ENCODE measurements at places on chromosomes 16 and 17.
A peak's percentile ranks its signal among the peaks of the same experiment; 100 is the strongest.

GRCh38 chr17:45132572-45133463, 503 bp upstream of the PLCD3 start:
- peak; percentile 81 for DNase-seq

GRCh38 chr16:25713785-25714570, 22.2 kb downstream of the HS3ST4 start:
- no peak for DNase-seq

- DNase-seq: no peak
These were observed 1.0 kb downstream of the GABARAP start for GRCh38 chr17:7241090-7241733.

DNA sequence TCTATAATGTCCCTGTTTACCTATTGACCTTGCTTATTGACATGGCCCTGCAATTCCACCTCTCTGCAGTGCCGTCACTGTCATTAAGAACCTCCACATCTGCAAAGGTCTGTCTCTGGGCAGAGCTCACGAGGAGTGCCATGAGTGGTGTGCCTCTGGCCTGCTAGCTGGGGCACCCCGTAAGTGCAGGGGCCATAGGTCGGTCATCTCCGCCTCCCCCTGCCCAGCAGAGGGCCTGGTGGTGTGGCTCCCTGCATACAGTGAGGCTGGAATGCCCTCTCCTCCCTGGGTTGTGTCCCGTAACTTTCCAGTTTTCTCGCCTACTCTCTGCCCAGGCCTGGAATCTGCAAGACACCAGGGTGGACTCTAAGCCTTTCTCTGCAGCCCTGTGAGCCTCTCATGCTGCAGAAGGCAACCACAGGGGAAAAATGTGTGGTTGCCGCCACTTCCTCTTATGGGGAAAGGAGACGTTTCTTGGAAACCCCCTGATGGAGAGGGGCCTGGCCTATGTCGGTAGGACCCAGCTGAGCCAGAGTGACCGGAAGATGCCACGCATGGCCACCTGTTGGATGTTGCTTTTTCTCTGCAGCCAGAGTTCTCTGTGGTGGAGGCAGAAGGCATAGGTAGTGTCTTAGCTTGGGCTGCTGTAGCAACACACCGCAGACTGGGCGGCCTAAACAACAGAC, 2.7 kb upstream of the SNX20 start:
- no peak for DNase-seq

DNA sequence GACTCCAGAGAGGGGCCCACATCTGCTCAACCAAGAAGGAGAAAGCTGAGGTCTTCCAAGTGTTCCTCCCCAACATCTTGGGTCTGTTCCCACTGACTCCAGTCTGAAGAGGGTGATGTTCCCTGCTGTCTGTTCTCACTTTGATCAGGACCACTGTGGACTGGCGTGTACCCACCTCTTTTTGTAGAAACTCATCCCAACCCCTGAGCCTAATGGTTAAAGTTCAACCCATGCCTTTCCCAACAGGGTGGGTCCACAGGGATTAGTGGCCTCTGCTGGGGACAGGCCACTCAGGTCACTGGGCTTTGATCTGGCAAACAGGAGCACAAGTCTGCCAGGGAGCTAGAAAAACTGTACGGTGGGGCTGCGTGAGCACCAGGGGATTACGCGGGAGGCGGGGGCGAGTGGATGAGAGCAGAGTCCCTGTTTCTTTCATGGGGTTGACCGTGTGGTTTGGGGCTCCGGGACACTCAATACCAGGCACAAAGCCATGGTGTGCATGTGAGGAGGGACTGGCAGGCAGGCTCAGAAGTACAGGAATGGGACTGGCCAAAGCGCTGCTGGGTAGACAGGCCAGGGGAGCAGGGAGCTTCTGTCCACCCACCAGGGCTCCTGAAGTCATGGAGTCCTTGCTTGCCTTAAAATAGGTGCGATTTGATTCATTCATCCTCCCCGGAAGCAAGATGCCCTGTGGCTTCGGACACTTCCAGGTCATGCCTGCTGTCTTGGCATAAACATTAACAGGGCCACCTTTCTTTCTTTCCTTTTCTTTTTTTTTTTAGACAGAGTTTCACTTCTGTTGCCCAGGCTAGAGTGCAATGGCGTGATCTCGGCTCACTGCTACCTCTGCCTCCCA, at the start of gene CA5A:
Gene CA5A (minus strand): TSS at position 155 of the 856 bp plus-strand sequence. CDS start 79 bp downstream, at position 76.
- no peak for DNase-seq

- DNase-seq: peak; percentile 38
These were observed 149.6 kb downstream of the SOX9 start for GRCh38 chr17:72270273-72270924.

DNA sequence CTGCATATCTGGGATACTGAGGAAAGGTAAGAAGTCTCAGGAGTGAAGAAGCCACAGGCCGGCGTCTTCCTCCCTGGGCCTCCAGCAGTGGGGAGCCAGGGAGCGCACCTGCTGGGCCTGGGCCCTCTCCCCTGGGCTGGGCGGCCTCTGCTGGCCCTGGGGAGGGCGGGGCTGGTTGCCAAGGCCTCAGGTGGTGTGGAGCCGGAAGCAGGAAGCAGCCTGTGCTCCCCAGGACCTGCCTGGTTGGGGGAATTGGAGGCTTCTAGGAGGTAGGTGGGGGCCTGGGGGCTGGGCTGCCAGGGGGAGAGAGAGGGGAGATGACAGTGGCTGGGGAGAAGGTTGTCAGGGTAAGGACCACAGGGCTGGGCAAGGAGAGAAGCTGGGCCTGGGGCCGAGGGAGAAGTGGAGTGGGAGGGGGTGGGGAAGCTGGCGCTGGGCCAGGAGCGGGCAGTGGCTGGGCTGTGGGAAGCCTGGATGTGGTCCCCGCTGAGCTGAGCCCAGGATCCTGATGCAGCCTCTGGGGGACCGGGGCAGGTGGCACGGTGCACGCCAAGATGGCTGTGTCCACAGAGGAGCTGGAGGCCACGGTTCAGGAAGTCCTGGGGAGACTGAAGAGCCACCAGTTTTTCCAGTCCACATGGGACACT, at the start of gene SMIM22:
Gene SMIM22 (plus strand): TSS at position 189 of the 647 bp plus-strand sequence. CDS start 366 bp downstream, at position 555.
- no peak for DNase-seq

DNA sequence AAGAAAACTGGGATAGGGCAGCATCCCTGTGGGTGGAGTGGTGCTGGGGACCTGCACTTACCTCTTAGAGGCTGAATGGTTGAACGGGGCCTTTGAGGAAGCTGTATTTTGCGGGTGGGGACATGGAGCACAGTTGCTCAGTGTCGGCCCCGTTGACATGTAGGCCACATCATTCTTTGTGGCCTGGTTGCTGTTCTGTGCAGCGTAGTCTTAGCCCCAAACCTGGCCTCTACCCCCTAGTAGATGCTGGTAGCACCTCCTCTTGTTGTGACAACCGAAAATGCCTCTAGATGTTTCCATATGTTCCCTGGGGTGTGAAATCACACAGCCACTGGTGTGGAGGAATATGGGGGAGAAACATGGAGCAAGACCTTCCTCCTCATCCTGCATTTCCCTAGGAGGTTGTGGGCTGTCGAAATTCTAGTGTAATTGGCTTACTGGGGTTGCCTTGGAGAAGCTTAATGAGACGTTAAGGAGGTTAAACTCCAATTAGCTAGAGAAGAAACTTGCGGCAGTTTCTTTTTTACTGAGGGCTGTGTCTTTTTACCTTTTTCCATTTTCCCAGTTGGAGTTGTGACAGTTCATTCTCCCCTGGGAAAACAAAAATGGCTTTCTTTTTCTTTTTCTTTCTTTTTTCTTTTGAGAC, 9.4 kb downstream of the ABCC1 start:
- no peak for DNase-seq

DNA sequence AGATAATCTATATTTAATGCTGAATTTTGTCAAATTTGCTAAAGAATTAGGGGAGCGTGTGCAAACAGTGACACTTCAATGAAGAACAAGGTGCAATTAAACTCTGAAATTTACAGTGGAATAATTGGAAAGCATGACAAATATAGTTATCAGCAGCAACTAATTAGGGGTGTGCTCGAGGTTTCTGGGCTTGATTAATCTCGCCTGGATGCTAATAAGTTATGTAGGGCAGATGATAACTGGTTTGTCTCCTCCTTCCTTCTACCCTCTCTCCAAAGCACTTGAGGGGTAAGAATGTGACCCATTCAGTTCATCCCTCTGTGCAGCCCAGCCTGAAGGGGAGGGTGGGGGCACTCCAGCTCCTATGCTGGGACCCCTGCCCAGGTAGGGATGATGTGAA, 21.9 kb downstream of the MRM1 start:
- no peak for DNase-seq

DNA sequence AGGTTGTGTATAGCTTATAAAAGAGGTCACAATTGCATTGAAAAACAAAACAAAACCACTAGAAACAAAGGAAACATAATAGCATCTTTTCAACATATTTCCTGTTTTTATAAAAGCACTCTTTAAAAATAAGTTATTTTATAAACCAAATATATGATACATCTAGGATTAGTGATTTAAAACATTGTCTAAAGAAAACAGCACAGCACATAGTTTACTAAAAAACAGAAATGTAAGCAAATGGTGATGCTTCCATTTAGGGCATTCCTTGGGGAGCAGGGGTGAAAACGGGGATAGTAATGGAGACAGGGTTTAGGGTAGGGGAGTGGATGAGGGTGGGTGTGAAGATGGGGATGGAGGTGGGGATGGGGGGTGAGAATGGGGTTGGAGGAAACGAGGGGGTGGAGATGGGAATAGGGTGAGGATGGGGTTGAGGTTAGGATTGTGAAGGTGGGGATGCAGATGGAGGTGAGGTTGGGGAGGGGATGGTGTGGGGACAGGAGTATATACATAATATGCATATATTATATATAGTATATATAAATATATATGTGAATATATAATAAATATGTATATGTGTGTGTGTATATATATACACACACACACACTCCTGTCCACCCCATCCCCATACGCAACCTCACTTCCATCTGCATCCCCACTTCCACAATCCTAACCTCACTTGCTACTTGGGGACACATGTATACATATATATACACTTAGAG, 1519.5 kb downstream of the CDH11 start:
- no peak for DNase-seq

GRCh38 chr16:86975445-86975844, 341.7 kb downstream of the C16orf95 start:
- peak; percentile 96 for DNase-seq

DNA sequence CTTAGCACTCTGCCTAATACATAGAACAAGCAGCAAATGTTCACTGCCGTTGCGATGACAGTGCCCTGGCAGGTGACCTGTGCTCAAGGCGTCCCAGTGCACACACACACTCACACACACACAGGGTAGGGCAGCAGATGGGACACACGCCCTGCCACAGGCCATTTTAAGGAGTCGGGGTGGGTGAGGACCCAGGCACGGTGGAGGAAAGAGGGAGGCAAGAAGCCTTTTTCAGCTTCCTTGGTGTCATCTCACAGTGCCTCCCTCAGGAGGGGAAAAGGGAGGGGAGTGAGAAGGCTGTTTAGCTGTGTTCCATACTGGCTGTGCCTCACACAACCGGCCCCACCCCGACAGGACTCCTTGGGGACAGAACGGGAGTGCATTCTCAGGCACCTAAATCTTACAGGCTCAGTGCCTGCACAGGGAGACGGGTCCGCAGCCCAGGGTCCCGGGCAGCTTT, 1.5 kb downstream of the PITPNM3 start:
- no peak for DNase-seq

- no peak for DNase-seq
These were observed 215.4 kb downstream of the UTP18 start for GRCh38 chr17:51475730-51476129.

- DNase-seq: no peak
These were observed 4.3 kb upstream of the NAGLU start for GRCh38 chr17:42531455-42532354.

- DNase-seq: no peak
These were observed 21.5 kb downstream of the ABCC1 start for GRCh38 chr16:15970743-15971439.

DNA sequence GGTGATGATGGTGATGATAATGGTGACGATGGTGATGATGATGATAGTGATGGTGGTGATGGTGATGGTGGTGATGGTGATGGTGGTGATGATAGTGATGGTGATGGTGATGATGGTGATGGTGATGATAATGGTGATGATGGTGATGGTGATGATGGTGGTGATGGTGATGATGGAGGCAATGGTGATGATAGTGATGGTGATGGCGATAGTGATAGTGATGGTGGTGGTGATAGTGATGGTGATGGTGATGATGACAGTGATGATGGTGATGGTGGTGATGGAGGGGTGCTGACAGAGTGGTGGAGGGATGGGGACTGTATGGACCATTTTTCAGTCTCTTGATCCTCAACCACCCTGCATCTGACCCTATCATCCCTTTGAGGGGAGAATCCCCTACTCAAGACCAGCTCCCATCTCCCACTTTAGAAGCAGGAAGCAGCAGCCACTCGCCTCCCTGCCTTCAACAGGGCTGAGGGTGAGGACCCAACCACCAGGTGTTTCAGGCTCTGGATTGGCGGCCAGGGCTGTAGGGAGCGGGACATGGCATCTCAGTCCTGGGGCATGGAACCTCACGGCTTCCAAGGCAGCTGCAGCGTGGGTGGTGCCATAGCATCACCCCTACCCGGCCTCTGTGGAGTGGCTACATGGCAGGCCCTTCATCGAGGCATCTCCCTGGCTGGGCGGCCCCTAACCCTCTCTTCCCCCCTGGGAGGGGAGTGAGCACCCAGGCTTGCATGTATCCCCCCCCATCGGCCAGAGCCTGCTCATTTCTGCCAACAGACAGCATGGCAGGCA, 4.5 kb downstream of the FSCN2 start:
- DNase-seq: no peak

GRCh38 chr17:39002991-39003715, 36.0 kb upstream of the FBXO47 start:
- DNase-seq: peak; percentile 56

DNA sequence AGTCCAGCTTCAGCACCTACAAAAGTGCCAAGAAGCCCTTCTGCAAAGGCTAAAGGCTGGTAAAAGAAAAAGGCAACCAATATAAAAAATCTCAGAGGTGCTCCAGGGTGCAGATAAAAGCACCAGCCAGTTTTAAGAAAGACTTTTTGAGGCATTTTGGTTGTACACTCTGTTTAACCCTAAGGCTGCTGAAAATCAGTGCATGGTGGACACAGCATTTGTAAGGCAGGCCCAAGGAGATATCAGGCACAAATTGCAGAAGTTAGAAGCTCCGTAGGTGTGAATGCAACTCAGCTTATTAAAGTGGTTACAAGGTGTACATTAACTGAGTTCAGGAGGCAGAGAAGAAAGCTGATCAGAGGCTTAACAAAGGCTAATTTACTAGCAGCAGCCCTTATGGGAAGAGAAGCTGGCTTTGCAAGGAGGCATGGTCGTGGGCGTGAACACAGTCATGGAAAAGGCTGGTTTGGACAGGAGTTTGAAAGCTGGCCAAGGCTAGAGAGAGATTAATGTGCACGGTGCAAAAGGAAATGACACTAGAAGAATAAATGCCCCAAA, 21.1 kb downstream of the ACSM1 start:
- no peak for DNase-seq

DNA sequence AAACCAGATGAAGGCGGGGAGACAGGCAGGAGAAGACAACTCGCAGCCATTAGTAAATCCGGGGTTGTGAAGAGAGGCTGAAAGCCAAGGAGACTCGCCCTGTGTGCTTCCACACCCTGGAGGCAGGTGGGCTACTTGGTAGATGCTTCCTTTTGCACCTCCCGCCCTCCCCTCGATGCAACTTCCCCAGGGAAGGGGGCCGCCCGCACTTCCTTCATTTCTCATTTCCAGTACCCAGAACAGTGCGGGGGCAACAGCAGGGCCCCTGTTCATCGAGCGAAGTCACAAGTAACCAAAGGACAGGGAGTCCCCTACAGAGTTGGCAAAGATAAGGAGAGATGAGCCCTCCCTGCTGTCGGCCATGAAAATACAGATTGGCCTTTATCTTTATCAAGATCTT, 25.0 kb downstream of the CCDC40 start:
- DNase-seq: no peak
